ENCODE measurements at places on chromosomes 4 and X. TPM values are rescaled to one million over a fixed set of nuclear protein-coding genes. Genes with fewer than 3 reads are reported as not detected.

Gene RASGEF1B
- total RNA-seq = 0.77 TPM

Gene C4orf51
- not detected for total RNA-seq

Gene ADH1B
- total RNA-seq = not detected

Gene KCNE5
- 1.3 TPM for total RNA-seq

Gene PARM1
- 2.4 TPM for total RNA-seq

Gene GAGE12D
- total RNA-seq = not detected

Gene TMEM164
- total RNA-seq = 17.6 TPM
